ENCODE measurements at places on chromosomes 13 and 19. TPM values are rescaled to one million over a fixed set of nuclear protein-coding genes. Genes with fewer than 3 reads are reported as not detected.

The ZNF578 gene
- 2.5 TPM for total RNA-seq

The IGFL2 gene
- not detected for total RNA-seq

The COQ8B gene
- total RNA-seq, result 51.1 TPM

The TEX101 gene
- total RNA-seq, result not detected

DNA sequence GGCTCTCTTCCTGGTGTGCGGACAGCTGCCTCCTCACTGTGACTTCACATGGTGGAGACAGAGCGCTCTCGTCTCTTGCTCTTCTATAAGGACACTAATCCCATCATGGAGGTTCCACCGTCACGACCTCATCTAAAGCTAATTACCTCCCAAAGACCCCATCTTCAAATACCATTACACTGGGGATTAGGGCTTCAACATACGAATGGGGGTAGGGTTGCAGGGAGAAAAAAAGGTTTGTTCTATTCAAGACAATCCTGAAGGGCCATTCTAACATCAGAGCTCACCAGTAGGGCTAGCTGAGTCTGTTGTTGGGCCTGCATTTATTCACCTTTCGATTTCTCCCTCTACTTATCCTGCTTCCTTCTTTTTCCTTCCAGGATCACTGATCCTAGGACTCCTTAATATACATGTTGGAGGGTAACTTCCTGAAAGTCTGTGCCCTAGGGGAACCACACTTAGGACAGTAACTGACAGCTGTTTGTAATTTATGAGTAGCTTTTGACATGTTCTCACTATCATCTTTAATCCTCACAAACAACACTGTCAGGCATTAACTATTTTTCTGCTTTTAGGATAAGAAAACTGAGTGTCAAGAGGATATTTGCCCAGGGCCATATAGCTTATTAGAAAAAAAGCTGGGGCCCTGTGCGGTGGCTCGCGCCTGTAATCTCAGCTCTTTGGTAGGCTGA lies 18.8 kb upstream of the GTF2F2 start:
- no peaks in the 10 kb centered on the region for H3K36me3 ChIP-seq
- no peaks in the 10 kb centered on the region for H3K4me1 ChIP-seq
- no peak overlapping the region for H3K27ac ChIP-seq
- H3K27me3 ChIP-seq, result no peaks in the 10 kb centered on the region
- no peak for DNase-seq

GRCh38 chr13:46116653-46117502 lies 12.0 kb upstream of the CPB2 start:
- H3K4me1 ChIP-seq, result no peaks in the 10 kb centered on the region
- no peak for DNase-seq
- H3K36me3 ChIP-seq, result no peaks in the 10 kb centered on the region
- H3K4me3 ChIP-seq, result no peak overlapping the region

DNA sequence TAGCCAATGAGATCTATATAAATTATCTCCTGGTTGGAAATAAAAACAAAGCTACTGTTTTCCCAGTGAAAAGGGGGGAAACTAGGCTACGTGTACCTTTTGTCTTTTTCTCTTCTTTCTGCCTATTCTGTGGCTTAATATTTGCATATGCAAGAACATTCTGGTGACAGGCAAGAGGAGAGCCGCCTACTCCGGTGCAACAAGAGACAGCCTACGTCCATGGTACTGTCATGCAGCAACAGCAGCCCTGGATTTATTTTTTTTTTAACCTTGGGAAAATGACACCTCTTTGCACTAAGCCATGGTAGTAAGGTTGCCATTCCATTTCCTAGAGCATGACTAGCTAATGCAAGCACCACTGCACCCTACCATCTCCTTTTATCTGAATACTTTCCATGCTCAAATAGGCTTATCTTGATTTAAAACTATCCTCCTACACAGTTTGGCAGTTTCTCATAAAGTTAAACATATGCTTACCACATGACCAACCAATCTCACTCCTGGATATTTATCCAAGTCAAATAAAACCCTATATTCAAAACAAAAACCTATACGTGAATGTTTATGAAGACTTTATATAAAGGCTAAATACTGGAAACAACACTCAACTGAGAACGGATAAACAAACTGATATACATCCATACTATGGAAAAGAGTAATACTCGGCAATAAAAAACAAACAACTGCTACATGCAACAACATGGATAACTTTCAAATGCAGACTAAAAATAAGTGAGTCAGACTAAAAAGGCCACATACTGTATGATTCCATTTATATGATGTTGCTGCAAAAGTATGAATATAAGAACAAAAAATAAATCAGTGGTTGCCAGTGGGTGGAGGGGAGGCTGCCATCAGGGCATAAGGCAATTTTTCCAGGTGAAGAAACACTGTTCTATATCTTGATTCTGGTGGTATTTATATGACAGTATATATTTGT lies 17.3 kb downstream of the NUFIP1 start:
- peaks cover 4% of the 10 kb centered on the region for H3K4me1 ChIP-seq
- H3K4me3 ChIP-seq, result no peak overlapping the region
- H3K36me3 ChIP-seq, result no peaks in the 10 kb centered on the region
- no peak for DNase-seq
